CD4-positive, alpha-beta T cell treated with Interleukin-15 for 4 hours (primary cell): ENCODE measurements at places on chromosomes 12 and 14.

DNA sequence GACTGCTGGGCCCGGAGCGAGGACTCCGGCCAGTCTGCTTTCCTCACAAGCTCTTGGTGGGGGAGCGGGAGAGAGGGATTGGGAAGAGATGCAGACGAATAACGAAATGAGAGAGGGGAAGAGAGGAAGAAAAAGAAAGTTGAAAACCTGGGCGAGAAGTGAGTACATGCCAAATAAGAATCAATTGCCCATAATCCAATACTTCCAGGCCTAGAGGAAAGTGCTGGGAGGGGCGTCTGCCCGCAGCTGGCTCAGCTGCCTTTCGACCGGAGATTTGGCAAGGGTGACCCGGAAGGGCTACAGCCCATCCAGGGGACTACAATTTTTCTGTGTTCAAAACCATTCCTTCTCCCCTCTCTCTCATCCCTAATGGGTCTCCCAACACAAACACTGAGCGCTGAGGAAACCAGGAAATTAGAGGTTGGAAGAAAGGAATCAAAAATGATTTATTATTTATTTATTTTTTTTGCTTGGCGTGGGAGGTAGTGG, 4.9 kb downstream of the NKX2-1 start:
- DNase-seq, result no peak

GRCh38 chr12:42903736-42904135, 314.2 kb upstream of the PRICKLE1 start:
- no peak for DNase-seq

DNA sequence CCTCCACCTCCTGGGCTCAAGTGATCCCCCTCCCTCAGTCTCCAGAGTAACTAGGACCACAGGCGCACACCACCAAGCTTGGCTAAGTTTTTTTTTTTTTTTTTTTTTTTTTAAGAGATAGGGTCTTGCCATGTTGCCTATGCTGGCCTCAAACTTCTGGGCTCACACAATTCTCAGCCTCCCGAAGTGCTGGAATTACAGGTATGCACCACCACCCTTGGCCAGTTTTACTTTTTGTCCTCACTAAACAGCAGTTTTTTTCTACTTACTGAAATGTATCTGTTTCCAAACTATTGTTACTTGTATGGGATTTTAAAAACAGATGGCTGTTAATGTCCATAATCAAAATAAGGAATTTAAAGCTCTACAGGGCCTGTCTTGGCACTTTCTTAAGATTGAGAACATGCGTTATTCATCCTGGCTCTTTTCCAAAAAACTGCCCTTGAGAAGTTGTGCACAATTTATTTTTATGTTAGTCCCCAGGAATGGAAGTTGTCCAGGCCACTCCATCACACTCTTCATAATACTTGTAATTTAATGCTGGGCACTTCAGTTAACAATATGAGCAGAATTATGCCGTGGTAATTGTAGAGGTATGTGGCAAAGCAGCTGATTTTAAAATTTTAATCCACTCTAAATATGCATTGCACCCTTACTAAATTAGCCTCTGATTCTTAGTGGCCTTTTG, 51.9 kb upstream of the REP15 start:
- no peak for DNase-seq

DNA sequence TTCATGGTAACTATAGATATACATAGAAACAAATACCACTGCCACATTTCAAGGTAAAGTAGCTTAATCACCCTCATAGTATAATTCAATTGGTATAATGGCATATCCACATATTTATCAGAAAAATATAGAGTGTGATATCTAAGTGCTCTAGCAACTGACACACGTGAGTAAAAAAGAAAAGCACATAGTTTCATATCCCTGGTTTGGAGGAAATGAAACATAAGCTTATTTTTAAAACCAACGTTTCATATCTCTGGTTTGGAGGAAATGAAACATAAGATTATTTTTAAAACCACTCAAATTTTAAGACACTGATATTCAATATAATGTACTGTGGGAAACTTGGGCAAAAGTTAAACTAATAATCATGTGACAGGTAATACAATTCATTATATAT, 2.1 kb downstream of the OR6C70 start:
- DNase-seq, result no peak

- no peak for DNase-seq
Measured at GRCh38 chr12:109738878-109739665, 25.4 kb downstream of the FAM222A start.

- DNase-seq, result no peak
Measured at GRCh38 chr12:14927267-14927666, 11.1 kb downstream of the ERP27 start.

GRCh38 chr12:71840231-71840847, 780 bp downstream of the TBC1D15 start:
- DNase-seq, result peak; percentile 3

- DNase-seq, result peak; percentile 20
Measured at GRCh38 chr14:66395300-66395699, 90.9 kb upstream of the CCDC196 start.

GRCh38 chr14:24508155-24508840, at the start of gene CMA1:
TSS of gene CMA1 (minus strand) at chr14:24508265. CDS start at chr14:24508235, 30 bp downstream.
- no peak for DNase-seq

DNA sequence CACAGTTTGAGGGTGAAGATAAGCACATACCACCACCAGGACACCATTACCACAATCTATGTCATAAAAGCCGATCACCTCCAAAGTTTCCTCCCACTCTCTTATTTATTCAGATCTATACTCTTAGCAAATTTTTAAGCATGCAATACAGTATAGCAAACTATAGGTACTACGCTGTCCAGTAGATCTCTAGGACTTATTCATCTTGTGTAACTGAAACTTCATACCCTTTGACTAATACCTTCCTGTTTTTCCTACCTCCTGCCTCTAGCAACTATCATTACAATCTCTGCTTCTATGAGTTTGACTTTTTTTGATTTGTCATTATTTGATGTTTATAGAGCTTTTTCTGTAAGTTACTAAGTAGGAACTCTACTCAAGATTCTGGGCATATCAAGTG, 84.5 kb upstream of the MANSC4 start:
- peak; percentile 17 for DNase-seq

DNA sequence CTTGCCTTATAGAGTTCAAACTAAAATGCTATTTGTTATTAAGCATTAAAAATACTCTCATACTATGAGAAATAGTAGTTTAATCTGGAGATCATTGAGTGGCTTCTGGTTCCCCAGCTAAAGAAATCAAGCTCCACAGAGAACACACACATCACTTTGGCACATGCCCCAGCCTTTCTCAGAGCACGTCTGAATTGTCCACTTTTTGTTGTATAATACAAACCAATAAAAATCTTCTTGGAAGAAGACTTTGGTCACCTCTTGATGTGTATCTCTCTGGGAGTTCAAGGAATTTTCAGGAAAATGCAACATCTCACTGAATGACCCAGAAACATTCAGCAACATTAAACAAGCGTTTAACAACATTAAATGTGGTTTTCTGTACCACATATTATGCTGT, 413.9 kb downstream of the GALC start:
- DNase-seq, result no peak

- DNase-seq, result peak; percentile 72
Measured at GRCh38 chr14:99252940-99253868, 18.8 kb downstream of the BCL11B start.

DNA sequence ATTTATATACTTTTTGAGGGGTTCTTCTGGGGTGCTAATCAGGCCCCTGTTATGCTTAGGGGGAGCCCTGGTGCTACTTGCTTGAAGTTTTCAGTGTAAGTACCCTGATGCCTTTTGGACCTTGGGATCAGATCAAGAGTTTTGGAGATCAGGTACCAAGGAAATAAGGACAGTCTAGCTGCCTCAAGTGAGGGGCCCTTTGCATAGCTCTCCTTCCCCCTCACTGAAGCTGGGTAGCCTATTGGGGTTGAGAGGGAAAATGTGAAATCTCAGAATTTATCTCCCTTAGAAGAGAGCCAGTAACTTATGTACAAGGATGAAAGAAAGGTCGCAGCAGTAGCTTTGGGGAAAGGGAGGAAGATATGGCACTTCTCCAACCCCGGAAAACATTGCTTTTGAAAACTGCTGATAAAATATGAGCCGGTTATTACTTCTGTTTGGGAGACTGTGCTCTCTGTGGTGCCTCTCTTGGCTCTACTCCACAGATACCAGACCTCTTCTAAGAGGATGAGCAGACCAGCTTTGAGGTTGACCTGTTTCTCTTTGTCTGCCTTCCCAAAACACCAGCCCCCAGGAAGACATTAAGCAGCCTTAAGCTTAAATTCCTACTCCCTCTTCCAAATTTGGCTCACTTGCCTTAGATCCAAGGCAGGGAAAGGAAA, 8.8 kb upstream of the AMHR2 start:
- DNase-seq, result no peak

- DNase-seq, result no peak
Measured at GRCh38 chr14:68938271-68939150, 40.6 kb downstream of the ACTN1 start.

GRCh38 chr14:74242021-74242779, 3.0 kb downstream of the VSX2 start:
- DNase-seq, result no peak

GRCh38 chr12:98373025-98373554, 142.3 kb upstream of the TMPO start:
- DNase-seq, result peak; percentile 9

GRCh38 chr14:103232831-103233319, 101.2 kb upstream of the EIF5 start:
- DNase-seq, result no peak

GRCh38 chr12:64029013-64029857, 184.7 kb downstream of the SRGAP1 start:
- no peak for DNase-seq

DNA sequence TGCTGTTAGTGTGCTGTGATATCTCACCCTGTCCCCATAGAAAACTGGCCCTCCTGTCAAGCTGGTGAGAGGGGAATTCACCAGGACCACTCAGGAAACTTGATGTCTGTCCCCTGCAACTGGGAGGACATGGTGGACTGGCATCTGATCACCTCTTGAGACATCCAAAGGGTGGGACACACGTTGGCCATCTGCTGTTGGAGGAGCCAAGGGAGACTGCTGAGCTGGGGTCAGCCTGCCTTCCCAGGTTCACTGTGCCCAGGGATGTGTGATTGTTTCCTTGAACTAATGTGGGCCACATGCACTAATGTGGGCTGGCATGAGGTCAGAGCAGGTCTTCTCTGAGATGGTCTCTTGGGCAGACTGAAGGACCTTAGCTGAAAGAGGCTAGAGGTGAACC, 16.7 kb upstream of the TMEM229B start:
- DNase-seq, result no peak

DNA sequence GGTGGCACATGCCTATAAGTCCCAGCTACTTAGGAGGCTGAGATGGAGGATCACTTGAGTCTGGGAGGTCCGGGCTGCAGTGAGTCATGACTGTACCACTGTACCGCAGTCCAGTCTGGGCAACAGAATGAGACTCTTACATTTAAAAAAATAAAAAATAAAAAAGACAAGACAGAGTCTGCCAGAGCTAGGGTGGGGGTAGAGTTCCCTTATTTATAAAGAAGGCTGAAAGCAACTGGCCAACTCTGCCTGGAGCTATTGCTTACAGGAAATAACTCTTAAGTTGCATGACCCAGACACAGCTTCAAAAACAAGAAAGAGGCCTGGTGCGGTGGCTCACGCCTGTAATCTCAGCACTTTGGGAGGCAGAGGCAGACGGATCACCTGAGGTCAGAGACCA, 31.5 kb downstream of the NUMB start:
- no peak for DNase-seq

- DNase-seq, result no peak
Measured at GRCh38 chr12:54225666-54226065, 36.9 kb upstream of the SMUG1 start.

DNA sequence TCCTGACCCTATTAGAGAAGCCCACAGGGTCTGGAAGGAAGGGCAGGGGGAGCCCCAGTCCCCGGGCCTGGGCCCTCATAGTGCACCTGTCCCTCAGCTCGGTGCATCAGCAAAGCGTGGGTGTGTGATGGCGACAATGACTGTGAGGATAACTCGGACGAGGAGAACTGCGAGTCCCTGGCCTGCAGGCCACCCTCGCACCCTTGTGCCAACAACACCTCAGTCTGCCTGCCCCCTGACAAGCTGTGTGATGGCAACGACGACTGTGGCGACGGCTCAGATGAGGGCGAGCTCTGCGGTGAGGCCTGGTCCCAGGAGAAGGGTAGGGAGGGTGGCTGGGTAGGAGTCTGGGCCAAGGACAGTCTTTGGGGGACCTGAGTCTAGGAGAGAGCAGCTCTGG, 26.3 kb upstream of the LRP1-AS start:
- DNase-seq, result no peak

- no peak for DNase-seq
Measured at GRCh38 chr14:28608851-28609828, 157.4 kb upstream of the FOXG1 start.

GRCh38 chr12:18998343-18999261, 130.9 kb upstream of the PLEKHA5 start:
- DNase-seq, result no peak

DNA sequence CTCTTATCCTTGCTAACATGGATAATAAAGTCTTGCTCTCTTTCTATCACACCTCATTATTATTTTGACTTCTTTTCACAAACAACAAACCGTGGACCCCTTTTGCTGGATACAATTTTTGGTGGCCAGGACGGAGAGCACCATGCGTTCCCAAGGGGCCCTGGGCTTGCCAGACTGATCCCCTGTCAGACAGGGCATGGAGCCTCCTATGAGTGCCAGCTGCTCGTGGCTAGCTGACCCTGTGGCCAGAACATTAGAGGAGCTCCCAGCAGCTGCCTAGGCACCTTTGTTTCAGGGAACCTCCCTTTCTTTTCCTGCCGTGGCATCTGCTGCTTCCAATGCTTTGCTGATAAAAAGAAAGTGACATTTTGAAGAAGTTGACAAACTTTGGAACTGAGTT, 12.5 kb upstream of the CAND1 start:
- DNase-seq, result no peak

DNA sequence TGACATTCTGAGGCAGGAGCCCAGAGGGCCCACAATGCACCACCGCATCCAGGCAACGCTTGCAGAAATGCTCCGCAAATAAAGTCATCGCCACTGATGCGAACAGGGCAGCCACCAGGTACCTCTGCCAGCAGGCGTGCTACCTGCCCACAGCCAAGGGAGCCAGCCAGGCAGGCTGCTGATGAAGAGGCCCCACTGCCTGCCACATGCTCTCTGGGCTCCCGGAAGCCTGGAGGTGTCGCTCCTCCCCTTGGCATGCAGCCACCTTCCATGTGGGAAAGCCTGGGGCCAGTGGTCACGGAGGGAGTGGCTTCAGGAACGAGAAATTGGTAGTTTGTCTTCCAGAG, 14.7 kb downstream of the GPR132 start:
- no peak for DNase-seq

GRCh38 chr12:26690601-26691000, 142.4 kb downstream of the ITPR2 start:
- no peak for DNase-seq

GRCh38 chr12:50708631-50709030, 55.3 kb upstream of the ATF1 start:
- no peak for DNase-seq

GRCh38 chr14:50844391-50844790, 13.4 kb upstream of the NIN start:
- DNase-seq, result no peak

- peak; percentile 18 for DNase-seq
Measured at GRCh38 chr12:1662761-1663439, 28.0 kb upstream of the ADIPOR2 start.

DNA sequence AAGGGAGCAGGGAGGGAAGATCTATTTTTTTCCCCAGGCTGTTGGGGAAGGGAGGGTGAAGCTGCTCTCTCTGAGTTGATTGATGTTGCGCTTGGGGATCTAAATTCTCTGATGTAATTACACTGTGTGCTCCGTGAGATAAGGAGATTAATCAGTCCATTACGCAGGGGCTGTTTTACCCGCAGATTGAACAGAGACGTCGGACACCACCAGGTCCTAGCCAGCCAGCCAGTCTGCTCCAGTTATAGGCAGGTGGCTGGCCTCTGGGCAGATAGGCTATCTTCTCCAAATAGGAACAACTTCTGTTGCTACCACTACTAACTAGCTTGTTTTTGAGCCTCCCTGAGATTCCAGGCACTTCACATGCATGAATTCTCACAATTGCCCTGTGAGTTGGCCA, 91.1 kb downstream of the SRRM4 start:
- no peak for DNase-seq
